NCI-H1048 (cell line): ENCODE measurements at places on chromosomes 1 and 21.

DNA sequence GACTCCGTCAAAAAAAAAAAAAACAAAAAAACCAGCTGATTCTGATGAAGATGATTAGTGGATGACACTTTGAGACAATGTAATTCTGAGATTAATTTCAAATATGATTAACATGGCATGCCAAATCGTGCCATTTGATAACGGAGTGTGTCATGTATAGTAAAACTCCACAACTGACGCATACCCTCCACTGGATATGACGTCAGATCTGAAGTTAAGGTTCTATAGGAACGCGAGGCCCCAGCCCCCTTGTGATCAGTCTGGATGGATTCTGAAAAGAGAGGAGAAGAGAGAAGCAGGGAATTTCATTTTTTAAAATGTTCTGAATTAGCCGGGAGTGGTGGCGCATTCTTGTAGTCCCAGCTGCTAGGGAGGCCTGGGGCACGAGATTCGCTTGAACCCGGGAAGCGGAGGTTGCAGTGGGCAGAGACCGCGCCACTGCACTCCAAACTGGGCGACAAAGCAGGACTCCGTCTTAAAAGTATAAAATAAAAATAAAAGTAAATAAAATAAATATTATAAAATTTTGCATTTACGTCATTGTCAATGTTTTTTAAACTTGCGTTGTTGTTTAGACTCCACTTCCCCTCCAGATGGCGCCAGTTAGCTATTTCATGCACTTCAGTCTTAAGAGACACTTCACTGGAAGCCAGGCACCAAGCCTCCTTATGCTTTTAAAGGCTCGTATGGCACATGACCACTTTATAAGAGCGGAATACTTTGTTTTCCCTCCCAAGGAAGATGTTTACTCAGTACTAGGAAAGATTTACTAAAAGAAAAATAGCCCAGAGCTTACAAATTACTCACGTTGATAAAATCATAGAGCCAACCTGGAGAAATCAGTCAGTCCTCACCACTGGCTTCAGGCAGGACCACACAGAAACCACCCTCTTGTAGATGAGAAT lies 65.5 kb downstream of the UBE2U start:
- peak; percentile 20 for DNase-seq

- DNase-seq: no peak
Measured at GRCh38 chr1:230074270-230074669, 7.2 kb downstream of the GALNT2 start.

GRCh38 chr21:39022863-39023693 lies 160.2 kb downstream of the PSMG1 start:
- no peak for DNase-seq

DNA sequence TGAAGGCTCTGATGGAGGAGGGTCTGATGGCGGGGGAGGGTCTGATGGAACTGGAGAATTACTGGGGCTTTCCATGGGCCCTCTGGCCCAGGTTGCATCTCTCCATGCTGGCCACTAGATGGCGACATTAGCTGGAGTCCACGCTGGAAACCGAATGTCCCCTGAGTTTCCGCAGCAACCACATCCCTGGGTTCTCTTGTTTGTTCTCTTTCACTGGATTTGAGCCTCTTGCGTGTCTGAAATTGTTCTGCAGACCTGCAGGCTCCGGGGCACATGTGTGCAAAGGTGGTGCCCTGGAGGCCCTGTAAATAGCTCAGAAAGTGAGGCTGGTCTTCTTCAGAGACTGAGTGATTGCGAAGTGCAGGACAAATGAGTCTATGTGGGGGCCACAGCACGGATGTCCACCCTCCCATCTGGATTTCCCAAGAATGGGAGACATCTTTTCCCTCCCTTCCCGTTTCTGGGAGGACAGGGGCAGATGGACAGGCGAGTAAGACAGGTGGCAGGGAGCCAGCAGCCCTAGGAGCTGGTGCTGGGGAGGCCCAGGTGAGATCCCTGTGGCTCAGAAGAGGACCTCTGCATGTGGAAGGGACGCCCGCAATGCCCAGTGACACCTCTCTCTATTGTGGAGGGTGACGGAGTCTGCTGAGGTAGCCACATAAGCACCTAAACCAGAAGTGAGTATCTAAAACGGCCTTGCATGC lies 73.2 kb upstream of the ABCG1 start:
- DNase-seq: no peak

GRCh38 chr1:201692555-201693394 lies 136.2 kb upstream of the IPO9 start:
- no peak for DNase-seq

GRCh38 chr1:154441241-154441888 lies 36.2 kb downstream of the IL6R start:
- DNase-seq: no peak

GRCh38 chr1:173315296-173315695 lies 108.2 kb upstream of the TNFSF4 start:
- no peak for DNase-seq

DNA sequence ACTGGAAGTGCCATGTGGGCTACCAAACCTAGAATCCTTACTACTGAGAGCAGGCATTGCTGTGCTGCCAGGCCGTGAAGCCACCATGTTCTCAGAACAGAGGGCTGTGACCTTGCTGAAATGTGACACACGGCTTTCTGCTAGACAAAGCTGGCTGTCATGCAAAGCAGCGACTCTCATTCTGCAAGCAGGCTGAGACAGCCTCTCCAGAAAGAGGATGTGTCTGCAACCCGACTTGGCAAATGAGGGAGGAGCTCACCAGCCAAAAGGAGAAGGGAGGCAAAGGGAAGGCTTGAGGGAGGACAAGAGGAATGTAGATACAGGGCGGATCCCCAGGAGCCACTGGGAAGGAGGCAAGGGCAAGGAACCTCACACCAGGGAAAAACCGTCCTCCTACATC lies 85.7 kb upstream of the KRTAP19-8 start:
- no peak for DNase-seq

DNA sequence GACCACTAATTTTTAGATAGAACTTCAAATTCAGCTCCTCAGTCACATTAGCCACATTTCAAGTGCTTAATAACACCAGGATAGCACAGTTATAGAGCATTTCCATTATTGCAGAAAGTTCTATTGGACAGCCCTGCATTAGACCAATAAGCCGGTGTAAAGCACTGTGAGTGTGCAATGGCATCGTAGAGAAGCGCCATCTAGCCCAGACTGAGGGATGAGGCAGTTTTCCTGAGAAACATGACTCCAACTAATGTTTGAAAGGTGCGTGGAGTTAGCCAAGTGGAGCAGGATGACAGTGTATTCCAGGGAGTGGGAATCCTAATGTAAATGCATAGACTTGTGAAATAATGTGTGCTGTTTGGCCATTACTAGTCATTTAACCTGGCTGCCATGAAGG lies 7.7 kb downstream of the RPE65 start:
- DNase-seq: no peak

GRCh38 chr21:40416572-40416971 lies 430.4 kb downstream of the DSCAM start:
- DNase-seq: no peak

- no peak for DNase-seq
Measured at GRCh38 chr1:91884459-91885212, 1.3 kb downstream of the TGFBR3 start.

DNA sequence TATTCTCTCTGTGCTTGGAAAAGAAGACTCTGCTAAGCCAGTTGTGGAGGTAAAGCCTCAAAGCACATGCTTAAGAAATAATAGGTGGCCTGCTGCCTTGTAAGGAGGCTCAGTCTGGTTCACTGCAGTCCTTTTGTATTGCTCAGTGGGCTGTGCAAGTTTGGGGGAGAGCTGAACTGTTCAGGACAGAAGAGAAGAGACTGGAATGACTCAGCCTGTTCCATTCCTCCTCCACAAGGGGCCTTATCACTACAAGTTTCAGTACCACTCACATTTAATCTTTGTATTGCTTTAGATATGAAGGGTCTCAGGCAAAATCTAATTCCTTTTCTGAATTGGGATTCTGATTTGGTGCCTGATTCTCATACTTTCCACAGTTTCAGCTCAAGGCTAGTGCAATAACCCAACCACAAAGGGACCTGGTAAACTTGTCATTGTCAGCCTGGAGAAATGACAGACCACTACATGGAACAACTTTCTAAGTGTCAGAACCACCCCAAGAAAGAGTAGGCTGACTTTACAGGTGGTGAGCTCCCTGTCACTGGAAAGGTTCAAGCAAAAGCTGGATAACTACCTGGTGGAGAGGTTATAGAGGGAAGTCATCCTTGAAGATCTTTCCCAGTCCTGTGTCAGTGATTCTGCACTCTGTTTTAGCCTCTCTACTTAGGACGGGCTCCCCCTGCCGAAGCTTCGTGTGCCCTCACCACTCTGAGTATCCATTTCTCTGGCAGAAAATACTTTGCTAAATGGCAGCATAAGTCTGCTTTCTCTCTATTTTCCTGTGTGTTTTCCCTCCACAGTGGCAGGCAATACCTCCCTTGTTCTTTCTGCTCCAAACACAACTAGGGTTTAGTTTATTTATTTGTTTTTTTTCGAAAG lies 162.9 kb upstream of the GJB5 start:
- DNase-seq: no peak

DNA sequence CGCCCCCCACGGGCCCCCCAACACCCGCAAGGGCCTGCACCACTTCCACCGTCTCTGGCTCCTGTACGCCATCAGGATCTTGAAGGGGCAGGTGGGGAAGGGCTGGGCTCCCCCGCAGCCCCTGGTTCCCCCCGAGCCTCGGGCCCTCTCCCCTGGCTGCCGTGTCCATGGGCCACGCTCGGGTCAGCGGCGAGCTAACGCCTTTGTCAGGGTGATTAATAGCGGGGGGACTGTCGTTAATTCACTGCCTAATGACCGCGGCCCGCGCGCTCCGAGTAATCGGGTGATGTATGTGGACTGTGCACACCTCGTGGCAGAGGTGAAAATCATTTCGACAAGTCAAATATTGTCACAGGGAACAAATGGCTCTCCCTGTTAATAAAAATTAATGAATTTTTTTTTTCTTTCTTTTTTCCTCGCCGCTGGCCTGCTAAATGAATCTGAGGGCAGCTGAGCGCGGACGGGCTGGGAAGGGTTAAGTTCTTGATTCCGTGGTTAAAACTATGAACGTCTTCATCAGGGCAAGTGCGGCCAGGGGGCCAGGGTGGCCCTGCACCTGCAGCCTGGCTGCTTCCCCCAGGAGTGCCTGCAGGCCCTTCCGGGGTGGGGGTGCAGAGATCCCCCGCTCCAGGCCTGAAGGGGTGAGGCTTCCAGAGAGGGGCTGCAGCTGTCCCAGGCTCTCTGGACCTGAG lies 100.8 kb downstream of the PRDM16 start:
- no peak for DNase-seq

DNA sequence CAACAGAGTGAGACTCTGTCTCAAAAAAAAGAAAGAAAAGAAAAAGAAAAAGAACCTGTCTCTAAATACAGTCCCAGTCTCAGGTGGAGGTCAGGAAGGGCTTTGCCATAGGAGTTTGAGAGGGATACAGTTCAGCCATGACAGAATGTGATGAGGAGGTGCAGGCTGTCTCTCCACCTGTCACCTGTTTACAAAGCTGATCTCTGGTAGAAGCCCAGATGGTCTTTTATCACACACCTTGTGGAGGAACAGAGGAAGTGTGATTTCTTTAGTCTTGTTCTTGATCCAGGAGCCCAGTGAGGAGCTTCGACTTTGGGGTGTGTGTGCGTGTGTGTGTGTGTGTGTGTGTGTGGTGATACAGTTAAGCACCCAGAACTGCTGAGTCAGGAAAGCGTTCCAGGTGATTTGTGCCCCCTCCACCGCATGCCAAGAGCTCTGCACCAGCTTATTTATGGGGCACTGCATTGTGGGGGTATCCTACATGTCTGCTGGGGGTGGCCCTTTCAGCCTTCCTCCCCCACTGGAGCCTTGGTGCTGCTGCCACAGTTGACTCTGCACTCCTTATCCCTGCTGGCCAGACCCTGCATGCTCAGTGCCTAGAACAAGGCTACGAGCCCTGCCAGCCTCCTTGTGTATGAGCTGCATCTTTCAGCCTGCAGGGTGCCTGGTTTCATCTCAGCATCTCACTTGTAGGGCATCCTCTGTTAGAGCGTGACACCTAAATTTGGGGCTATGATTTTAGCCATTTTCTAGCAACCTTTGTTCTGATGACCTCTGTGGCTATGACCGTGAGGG lies 19.3 kb downstream of the DOP1B start:
- DNase-seq: no peak

DNA sequence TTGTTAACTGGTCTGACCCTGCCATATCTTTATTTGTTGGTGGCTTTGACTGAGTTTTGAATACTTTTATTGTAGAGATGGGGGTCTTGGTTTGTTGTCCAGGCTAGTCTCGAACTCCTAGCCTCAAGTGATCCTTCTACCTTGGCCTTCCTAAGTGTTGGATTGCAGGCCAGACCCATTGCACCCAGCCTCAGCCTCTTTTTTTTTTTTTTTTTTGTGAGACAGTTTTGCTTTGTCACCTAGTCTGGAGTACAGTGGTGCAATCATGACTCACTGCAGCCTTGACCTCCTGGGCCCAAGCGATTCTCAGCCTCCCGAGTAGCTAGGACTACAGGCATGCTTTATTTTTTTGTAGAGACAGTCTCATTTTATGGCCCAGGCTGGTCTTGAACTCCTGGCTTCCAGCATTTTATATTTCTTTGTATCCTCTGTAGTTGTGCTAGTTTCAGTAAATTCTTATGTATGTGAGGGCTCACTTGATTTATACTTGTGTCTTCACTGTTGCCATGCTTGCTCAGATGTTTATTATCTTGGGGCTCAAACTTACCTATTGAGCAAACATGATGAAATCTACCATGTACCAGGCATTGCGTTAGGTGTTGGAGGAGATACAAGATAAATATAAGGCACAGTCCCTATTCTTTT lies 24.1 kb downstream of the THRAP3 start:
- DNase-seq: no peak

GRCh38 chr1:226576601-226577000 lies 28.0 kb downstream of the STUM start:
- DNase-seq: no peak

DNA sequence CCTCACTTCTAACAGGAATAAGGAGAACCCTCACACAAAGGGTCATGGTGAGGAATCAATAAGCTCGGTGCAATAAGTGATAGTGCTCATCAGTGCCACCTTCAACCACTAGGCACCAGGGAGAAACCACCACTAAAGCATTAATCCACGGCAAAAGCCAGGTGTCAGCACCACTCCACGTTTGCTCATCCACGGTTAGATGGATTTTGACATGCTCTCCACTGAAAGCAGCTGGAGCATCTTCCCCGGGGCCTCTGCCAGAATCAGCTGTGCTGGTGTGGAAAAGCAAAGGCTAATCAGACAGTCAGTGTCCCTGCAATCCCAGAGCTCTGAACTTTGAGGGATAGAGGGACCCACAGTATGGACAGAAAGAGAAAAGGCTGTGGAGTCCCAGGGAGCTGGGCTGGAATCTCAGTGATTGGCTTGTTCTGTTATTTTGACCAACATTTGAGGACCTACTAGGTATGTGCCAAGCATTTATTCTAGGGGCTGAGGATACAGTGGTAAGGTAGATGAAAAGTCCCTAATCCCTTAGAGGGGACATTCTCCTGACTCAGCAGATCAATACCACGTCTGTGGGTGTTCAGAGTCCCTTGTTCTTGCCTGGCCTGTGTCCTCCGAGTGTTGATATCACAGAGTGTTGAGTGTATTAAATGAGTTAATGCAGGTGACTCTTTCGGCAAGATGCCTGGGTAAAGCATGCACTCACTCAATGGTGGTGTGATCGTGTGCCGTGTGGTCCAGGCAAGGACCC lies 41.3 kb downstream of the FHAD1 start:
- no peak for DNase-seq
